Breast epithelium (tissue), 4 donors: ENCODE measurements at places on chromosomes 2 and 18. TPM values are rescaled to one million over a fixed set of nuclear protein-coding genes. Genes with fewer than 3 reads are reported as not detected.

DNA sequence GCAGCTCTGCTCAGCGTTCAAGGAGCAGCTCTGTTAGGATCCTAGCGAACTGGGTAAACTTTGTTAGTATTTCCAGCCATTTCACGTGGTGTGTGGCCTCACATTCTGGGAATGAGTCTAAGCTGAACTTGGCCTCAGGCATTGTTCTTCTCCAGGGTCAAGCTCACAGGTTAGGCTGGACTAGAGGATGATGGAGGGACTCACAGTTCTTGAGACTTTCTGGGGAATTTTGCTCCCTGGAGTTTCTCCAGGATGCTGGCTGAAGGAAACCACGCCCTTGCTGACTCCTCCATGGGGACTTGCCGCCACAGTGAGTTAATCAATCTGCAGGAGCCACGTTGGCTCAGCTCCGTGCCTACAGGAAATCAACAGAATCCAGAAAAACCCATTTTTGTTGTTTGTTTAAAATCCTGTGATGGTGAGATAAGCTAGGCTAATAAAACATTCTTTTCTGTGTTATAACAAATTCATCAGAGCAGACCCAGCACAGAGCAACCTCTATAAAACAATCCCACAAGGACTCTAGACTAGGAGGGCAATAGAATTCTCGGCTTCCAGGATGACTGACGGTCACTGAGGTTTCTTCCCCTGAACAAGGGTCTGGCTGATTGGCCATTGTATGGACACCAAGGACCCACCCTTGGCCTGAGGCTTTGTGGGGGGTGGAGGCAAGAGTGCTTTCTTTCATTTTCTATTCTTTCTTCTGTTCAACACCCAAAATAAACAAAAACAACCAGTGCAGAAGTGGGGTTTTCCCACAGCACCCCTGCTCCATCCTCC lies 12.6 kb downstream of the CNDP1 start:
- H3K36me3 ChIP-seq: no peaks in the 10 kb centered on the region
- H3K27ac ChIP-seq: peak overlapping the region; percentile 25
- H3K27me3 ChIP-seq: no peaks in the 10 kb centered on the region
- no peak for DNase-seq
- H3K4me1 ChIP-seq: no peaks in the 10 kb centered on the region
- no peak overlapping the region for H3K4me3 ChIP-seq

DNA sequence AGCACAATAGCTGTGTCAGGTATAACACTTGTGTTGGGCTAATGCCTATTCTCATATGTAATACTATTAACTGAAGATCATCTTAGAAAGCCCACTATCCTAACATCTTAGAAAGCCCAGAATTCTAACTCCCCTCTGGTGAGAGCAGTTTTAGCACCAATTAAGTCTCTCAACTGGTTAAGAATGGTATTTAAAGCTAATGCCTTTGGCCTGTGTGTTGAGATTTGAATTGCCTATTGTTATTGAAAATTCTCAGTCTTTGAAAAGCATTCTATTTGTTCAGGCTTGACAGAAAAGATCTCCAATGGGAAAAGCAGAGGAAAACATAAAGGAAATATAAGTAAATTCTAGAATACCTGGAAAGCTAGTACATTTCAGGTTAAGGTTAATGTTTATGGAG lies 352.5 kb downstream of the ARHGAP15 start:
- H3K36me3 ChIP-seq: no peaks in the 10 kb centered on the region
- no peaks in the 10 kb centered on the region for H3K4me1 ChIP-seq

- no peaks in the 10 kb centered on the region for H3K36me3 ChIP-seq
- H3K27ac ChIP-seq: no peak overlapping the region
- DNase-seq: no peak
- no peak overlapping the region for H3K4me3 ChIP-seq
- no peaks in the 10 kb centered on the region for H3K27me3 ChIP-seq
These were observed 32.8 kb downstream of the SRBD1 start for GRCh38 chr2:45578056-45578843.

DNA sequence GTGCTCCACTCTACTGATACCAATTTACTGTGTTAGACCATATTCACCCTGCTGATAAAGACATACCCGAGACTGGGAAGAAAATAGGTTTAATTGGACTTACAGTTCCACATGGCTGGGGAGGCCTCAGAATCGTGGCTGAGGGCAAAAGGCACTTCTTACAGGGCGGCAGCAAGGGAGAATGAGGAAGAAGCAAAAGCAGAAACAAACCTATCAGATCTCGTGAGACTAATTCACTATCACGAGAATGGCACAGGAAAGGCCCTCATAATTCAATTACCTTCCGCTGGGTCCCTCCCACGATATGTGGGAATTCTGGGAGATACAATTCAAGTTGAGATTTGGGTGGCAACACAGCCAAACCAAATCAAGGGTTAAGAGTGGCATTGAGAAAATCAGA lies 65.2 kb downstream of the LDLRAD4 start:
- no peaks in the 10 kb centered on the region for H3K27me3 ChIP-seq
- no peak overlapping the region for H3K27ac ChIP-seq
- DNase-seq: no peak
- no peaks in the 10 kb centered on the region for H3K36me3 ChIP-seq
- no peak overlapping the region for H3K4me3 ChIP-seq
- H3K4me1 ChIP-seq: no peaks in the 10 kb centered on the region

DNA sequence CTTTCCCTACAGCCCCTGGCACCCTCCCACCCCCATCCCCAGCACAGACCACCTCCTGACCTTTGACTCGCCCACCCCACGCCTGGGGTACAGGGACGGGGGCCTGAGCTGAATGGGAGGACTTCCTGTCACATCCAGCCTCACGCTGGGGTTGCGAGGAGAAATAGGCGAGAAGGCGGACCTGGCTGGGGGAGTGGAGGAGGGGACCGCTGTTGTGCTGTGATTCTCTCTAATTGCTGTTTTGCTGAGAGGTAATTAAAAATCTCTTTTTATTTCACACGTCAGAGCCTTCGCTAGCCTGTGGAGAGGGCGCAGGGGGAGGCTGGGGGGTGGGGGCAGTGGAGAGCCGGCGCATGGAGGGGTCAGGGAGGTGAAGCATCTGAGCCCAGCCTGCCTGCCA lies 9.7 kb upstream of the ECEL1 start:
- DNase-seq: no peak
- H3K4me3 ChIP-seq: no peak overlapping the region
- H3K4me1 ChIP-seq: no peaks in the 10 kb centered on the region
- no peaks in the 10 kb centered on the region for H3K27me3 ChIP-seq
- no peak overlapping the region for H3K27ac ChIP-seq
- no peaks in the 10 kb centered on the region for H3K36me3 ChIP-seq

DNA sequence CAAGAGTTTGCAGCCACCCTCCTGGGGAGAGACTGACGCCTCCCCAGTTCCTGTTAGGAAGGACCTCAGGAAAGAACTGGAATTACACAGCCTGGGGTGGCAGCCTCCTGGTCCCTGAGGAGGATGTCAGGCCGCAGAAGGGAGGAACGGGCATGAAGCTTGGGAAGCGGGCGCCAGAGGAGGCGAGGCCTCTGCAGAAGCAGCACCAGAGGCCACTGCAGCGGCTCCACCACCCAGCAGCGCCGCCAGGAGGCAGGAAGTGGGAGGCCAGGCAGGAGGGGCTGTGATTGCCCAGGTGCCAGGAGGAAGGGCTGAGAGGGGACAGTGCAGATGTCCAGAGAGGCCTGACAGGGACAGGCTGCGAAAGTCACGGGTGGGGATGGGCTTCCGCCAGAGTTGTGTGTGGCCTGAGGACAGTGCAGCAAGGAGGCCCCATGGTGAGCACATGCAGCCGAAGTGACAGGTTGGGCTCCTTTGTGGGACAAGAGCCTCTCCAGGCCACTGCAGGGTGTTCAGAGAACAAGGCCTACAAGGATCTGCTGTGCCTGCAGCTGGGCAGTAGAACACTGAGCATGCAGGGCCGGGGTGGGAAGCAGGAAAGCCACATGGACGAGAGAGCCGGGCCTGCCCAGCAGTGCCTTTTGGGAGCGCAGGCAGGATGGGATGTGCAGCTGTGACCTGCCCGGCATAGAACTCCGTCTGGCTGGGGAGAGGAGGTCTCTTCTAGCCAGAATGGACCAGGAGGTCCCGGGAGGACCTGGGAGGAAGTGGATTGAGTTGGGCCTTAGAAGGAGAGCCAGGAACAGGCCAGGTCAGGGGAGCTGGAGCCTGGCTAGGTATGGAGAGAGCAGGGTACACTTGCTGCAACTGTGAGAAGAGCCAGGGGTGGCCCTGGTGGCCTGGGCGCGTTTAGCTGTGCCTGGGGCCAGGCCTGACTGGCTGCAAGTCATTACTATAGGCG lies 39.1 kb upstream of the ALPP start:
- H3K36me3 ChIP-seq: no peaks in the 10 kb centered on the region
- no peaks in the 10 kb centered on the region for H3K4me1 ChIP-seq
- no peak overlapping the region for H3K4me3 ChIP-seq
- H3K27ac ChIP-seq: no peak overlapping the region
- no peaks in the 10 kb centered on the region for H3K27me3 ChIP-seq
- peak; percentile 39 for DNase-seq

- H3K4me1 ChIP-seq: no peaks in the 10 kb centered on the region
- no peaks in the 10 kb centered on the region for H3K27me3 ChIP-seq
- H3K27ac ChIP-seq: no peak overlapping the region
- DNase-seq: no peak
- H3K4me3 ChIP-seq: no peak overlapping the region
- H3K36me3 ChIP-seq: no peaks in the 10 kb centered on the region
These were observed 1132.2 kb downstream of the LRP1B start for GRCh38 chr2:140998577-140998976.

- DNase-seq: no peak
- peaks cover 19% of the 10 kb centered on the region for H3K4me1 ChIP-seq
- no peaks in the 10 kb centered on the region for H3K36me3 ChIP-seq
- H3K27ac ChIP-seq: peak overlapping the region; percentile 92
- H3K4me3 ChIP-seq: no peak overlapping the region
These were observed 169.6 kb upstream of the HAAO start for GRCh38 chr2:42961961-42962360.

DNA sequence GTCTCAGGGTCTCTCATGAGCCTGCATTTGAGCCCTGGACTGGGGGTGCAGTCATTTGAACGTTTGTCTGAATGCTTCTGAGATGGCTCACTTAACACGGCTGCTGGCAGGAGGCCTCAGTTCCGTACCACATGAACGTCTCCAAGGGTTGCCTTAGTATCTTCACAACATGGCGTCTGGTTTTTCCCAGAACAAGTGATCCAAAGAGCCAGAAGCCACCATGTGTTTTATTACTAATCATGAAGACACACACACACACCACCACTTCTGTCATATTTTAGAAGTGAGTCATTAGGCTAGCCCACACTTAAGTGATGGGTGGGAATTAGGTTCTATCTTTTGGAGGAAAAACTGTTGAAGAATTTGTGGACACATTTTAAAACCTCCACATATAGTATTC lies 15.0 kb upstream of the MYO1B start:
- H3K36me3 ChIP-seq: no peaks in the 10 kb centered on the region
- no peaks in the 10 kb centered on the region for H3K4me1 ChIP-seq
- H3K4me3 ChIP-seq: no peak overlapping the region
- no peak for DNase-seq
- H3K27ac ChIP-seq: no peak overlapping the region
- no peaks in the 10 kb centered on the region for H3K27me3 ChIP-seq

DNA sequence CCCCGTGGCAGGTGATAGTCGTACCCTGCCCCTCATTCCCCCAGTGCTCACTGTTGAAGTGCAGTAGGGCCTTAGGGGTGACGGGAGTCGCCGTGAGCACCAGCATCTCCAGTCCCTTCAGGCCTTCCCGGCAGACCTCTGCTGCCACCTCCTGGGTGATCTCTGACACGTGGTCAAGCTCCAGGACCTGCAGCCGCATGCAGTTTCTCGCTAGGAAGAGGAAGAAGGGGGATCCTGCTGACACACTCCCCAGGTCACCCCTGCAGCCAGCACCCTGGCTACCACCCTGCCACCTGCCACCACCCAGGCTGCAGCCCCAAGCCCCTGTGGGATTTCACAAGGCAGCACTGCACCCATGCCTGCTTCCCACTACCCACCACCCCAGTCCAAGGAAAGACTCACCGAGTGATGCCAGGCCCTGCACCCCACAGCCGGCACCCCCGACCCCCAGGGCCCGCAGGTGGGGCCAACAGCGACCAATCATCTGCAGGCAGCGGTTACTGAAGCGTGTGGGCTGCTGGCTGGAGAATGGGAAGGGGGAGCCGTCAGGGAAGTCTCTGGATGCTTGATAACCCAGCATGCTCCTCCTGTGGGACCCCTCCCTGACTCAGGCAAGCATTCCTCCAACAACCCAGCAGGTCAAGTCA lies 23.8 kb downstream of the FBXO41 start:
- DNase-seq: no peak
- no peaks in the 10 kb centered on the region for H3K4me1 ChIP-seq
- no peaks in the 10 kb centered on the region for H3K27me3 ChIP-seq
- no peak overlapping the region for H3K27ac ChIP-seq

DNA sequence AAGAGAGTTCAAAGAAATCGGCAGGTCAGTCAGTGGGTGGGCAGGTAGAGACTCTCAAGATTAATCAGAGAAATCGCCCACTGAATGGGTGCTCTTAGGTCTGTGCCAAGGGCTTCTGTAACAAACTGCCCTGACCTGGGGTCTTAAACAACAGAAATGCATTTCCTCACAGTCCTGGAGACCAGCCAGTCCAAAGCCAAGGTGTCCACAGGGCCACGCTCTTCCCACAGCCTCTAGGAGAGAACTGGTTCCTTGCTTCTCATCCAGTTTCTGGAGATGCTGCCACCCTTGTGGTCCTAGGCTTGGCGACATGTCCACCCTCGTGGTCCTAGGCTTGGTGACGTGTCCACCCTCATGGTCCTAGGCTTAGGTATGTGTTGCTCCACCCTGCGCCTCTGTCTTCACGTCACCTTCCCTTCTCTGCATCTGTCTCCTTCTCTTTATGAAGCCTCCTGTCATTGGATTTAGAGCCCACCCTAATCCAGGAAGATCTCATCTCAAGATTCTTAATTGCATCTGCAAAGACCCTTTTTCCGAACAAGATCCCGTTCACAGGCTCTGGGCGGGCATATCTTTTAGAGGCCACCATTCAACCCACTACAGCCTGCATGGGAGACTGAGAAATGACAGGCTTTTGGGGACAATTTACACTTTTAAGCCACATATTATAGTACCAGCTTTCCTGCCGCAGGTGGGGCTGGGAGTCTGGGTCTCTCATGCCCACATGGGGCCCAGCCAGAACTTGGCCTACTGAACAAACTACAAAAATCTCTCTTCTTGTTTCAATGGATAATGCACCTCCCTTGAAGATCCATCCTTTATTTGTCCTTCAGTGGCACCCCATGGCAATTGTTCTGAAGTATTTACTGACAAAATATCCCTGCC lies 161.3 kb downstream of the ASB1 start:
- DNase-seq: no peak
- H3K27me3 ChIP-seq: no peaks in the 10 kb centered on the region
- no peak overlapping the region for H3K4me3 ChIP-seq

- no peaks in the 10 kb centered on the region for H3K4me1 ChIP-seq
- H3K36me3 ChIP-seq: no peaks in the 10 kb centered on the region
- H3K27ac ChIP-seq: no peak overlapping the region
These were observed 510.9 kb upstream of the CELF4 start for GRCh38 chr18:38076346-38077070.

TUBA4B gene
- not detected for total RNA-seq

NEU2 gene
- total RNA-seq: not detected

REG3G gene
- total RNA-seq: not detected

CDKL4 gene
- 0.33 TPM for total RNA-seq

TANC1 gene
- 62.3 TPM for total RNA-seq
